CD4-positive, CD25-positive, alpha-beta regulatory T cell (primary cell): ENCODE measurements at places on chromosomes 5 and 9.

GRCh38 chr5:113807427-113807991 is 294.0 kb downstream of the YTHDC2 start:
- no peak for DNase-seq

DNA sequence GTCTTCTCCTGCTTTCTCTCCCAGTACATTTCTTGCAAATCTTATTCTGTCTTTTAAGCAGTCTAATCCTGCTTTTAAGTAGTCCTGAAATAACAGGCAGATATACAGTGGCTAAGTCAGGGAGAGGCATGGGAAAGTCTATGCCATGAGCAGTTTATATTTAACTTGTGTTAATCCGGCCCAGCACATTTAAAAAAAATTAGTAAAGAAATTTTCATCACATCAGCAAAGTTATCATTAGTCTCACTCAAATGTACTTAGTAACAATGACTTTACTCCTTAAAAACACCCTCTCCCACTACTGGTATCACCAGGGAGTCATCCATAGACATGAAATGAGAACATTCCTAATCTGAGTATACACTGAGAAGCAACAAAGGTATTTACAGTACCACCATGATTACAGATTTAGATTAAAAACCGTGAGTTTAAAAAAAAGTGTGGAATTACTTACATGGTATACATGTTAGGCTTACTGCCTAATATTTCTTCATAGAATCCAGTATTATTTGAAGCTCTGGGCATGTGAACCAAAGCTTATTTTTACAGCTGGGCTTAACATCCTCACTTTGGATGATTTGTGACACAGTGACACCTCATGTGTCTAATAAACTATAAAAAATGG is 75.9 kb upstream of the DAB2 start:
- no peak for DNase-seq

- no peak for DNase-seq
These were observed 4.5 kb downstream of the LRRTM2 start for GRCh38 chr5:138870611-138871010.

DNA sequence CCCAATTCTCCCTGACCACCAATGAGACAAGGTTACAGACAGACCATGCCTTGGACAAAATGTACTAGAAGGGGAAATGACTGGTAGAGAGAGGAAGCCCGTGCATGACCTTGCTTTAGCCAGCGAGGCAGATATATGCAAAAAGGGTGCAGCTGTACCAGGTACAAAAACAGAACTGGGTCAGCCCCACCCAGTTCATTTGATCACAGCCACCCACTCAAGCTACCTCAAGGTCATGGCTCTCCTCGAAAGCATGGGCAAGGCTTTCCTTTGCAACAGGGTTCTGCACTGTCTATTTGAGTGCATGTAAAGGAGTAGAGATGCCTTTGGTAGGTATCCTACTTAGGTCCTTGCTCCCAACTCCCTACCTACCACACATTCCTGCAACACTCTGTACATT is 33.3 kb downstream of the TLE1 start:
- no peak for DNase-seq

- no peak for DNase-seq
These were observed 7.9 kb downstream of the PPP1R26 start for GRCh38 chr9:135487281-135488012.

DNA sequence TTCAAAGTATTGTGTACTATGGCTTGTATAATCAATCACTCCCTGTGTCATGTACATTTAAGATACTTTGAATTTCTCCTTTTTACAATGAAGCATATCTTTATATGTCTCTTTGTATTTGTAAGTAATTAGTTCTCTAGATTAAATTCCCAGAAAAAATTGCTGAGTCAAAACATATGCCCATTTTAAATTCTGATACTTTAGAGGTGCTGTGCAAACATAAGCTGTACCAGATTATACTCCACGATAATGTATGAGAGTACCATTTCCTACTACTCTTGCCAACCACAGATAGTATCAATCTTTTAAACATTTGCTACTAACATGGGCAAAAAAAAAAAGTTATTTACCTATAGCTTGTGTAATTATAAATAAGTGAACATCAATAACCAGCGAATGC is 18.3 kb downstream of the DCAF10 start:
- DNase-seq = no peak

DNA sequence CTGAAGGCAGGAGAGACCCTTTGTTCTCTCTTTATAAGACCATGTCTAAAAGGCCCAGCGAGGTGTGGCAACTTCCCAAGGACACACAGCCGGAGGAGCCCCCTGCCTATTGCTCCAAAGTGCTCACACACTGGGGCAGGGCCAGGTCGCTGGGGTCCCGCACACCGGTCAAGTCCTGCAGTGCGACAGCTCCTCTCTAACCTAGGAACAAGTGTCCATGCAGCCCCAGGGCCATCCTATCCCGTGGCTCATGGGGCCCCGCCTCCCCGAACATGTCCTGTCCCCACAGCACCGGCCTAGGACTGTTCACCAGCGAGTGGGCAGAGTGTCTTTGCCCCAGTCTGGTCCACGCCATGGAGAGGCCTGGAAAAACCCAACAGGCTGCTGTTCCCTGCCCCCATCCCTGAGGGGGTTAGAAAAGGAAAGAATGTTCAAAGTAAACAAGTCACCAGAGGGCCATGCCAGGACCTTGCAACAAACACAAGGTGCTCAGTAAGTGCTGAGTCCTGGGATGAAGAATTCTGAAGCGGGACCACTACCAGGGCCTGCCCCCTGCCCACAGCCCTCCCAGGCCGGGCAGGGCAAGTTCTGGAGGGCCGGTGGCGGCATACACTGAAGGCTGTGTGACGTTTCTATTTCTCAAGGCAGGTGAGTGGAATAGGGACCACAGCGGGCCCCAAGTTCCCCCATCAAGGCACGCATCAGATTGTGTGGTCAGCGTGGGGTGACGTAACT is 938 bp downstream of the NINJ1 start:
- peak; percentile 44 for DNase-seq
